ENCODE measurements at places on chromosomes 2 and 18.

GRCh38 chr2:120236791-120237190, 13.6 kb upstream of the TMEM185B start:
- no peak for DNase-seq

GRCh38 chr2:212465456-212465855, 73.1 kb downstream of the ERBB4 start:
- no peak for DNase-seq

- no peak for DNase-seq
These were observed 411 bp downstream of the RNASEH1 start for GRCh38 chr2:3557639-3558204.

DNA sequence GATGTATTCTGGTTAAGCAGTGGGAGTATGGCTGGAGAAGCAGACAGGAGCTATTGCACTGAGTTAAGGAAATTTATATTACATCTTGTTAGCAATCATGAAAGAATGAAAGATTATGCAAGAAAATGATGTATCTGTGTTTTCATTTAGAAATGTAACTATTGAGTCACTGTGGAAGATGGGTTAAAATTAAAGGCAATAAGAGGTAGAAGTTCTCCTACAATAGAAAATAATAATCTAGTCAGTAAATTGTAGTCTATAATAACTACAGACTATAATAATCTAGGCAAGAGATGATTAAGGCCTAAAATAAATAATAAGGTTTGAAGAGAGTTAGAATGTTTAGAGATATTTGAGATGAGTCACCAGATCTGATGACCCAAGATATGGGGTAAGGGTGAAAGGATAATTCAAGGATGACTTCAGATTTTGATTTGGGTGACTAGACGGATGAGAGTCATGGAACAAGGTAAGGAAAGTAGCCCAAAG, 371.9 kb upstream of the KCNH7 start:
- no peak for DNase-seq

DNA sequence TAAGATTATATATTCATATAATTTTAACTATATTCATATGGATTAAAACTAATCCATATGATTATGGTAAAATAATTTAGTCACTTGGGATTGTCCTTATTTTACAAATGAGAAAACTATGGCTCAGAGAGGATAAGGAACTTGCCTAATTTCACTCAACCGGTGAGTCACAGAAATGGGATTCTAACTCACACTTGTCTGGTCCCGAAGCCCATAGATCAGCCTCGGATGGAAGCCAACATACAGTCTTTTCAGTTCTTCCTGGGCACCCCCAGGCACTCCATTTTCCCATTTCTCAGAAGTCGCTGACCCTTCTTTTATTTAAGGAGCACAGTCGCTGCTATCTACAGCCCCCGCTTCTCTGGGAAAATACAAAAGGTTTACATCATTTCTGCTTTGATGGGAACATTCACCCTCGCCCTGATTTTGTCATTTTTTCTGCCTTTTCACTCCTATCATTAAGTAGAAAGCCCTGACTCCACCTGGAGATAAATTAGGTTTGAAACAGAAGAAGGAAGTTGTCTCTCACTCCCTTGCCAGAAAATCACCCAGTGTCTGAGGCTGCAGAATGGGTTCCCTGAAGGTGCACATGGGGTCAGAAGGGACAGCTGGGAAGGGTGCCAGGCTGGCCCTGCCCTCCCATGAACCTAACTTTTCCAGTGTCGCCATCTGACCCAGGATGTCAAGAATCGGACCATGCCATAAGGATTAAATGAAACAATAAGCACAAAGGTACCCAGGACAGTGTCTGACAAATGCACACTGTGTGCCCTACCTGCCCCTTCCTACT, 36.6 kb downstream of the CYP1B1 start:
- DNase-seq = no peak

DNA sequence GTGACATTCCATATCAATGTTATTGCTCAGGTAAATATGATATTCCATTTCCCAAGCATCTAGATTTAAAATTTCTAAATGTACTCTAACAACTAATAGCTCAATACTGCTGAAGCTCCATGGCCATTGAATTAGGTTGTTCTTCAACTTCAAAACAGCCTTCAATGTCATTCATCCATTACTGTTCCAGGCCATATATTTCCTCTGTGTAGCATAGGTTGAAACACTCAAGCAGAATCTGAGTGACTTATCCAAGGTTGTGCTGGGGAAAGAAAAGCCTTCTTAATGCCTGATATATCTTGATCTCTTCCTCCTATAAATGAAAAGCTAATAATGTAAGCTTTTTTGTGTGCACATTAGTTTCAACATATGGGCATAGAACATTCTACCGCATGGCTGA, 142.1 kb upstream of the ARL4C start:
- no peak for DNase-seq

DNA sequence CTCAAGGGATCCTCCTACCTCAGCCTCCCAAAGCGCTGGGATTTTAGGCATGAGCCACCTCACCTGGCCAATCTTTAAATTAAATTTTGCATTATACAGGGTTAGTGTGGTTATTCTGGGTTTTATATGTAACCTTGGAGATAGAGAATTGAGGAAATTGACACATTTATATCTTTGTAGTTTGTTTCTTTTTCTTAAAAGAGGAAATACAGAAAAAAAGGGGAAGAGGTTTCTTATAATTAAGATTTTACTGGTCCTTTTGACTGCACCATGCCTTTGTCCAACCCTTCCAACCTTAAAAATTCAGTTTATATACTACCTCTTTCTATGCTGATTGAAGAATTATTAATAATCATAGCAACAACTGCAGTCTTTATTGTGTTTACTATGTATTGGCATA, 210.1 kb upstream of the STON1 start:
- no peak for DNase-seq

- no peak for DNase-seq
These were observed 234.3 kb upstream of the LYPD1 start for GRCh38 chr2:132904142-132904842.

DNA sequence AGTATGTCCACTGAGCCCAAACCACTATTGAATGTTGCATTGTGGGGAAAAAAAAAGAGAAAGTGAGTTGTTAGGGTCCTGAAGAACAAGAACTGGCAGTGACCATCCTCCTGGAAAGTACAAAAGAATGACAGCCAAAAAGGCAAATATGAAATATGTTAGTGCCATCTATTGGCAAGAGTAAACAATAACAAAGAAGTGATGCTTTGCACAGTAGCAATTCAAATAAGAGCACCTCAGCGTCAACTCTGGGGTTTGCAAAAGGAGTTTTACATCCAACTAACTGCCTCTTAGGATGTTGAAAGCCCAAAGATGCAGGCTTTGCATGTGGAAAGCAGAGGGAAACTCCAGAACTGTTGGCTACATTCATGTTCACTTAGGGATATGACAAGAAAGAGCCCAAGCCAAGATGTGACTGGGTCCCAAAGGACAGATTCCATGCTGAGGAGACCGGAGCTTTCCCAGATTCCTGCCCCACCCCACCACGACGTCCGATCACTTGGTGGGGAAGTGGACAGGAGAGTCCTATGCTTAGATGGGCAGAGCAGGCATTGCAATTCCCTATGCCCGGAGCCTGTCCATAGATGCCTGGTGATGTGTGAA, 15.6 kb downstream of the TRABD2A start:
- DNase-seq = no peak

- no peak for DNase-seq
These were observed 2082.3 kb upstream of the CELF4 start for GRCh38 chr18:39647627-39648534.

- DNase-seq = no peak
These were observed 70.9 kb downstream of the ZEB2 start for GRCh38 chr2:144449028-144449406.

GRCh38 chr18:58501066-58501896, 127.6 kb downstream of the ALPK2 start:
- no peak for DNase-seq

- no peak for DNase-seq
These were observed 128.0 kb upstream of the GYPC start for GRCh38 chr2:126527836-126528490.

GRCh38 chr2:119155633-119156032, 2.9 kb downstream of the C1QL2 start:
- DNase-seq = no peak

- no peak for DNase-seq
These were observed 707.6 kb downstream of the SLC4A3 start for GRCh38 chr2:220334871-220335590.

DNA sequence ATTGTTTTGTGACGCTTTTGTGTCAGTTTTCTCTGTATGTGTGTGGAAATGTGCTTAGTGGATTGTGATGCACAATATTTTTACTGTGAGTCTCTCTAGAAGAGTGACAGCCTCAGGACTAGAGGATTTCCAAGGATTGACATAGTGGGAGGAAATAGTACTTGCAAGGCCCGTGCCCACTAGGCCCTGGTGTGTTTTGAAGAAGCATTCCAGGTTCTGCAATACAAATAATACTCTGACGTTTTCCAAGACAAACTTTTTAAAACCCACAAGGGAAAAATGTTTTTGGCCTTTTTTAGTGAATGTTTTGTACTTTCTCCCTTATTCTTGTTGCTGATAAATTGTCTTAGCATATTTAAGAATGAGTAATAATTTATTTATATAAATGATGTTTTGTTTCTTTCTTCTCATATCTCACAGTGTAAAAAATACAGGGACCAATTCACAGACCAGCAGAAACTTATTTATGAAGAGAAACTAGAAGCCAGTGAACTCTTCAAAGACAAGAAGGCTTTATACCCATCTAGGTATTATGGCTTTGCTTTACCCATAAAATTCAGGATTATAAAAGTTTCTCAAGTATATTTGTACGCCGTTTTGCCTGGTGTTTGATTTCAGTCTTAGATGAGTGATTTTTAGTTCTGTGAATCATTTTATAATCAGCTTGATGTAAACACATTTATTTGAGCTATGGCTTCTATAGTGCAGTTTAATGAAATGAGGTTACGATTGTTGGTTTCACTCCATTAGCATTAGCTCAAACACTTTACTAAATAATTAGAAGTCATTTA, 165.6 kb downstream of the MYO1B start:
- no peak for DNase-seq

DNA sequence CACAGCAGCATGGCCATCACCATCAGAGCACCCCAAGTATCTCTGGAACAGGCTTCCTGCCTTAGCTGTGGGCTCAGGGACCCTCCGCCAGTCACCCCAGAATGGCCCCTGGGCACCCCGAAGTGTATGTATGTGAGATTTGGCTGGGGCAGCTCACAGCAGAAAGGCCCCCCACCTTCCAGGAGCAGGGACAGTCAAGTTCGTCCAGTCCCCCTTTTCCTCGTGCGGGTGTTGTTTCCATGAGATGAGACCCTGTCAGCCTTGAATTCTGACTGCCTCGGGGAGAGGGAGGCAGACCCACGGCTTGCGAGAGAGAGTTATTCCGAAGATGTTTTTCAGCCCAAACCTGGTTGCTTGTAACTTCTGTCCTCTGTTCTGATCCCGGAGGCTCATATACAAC, 290.9 kb upstream of the HDAC4 start:
- no peak for DNase-seq

DNA sequence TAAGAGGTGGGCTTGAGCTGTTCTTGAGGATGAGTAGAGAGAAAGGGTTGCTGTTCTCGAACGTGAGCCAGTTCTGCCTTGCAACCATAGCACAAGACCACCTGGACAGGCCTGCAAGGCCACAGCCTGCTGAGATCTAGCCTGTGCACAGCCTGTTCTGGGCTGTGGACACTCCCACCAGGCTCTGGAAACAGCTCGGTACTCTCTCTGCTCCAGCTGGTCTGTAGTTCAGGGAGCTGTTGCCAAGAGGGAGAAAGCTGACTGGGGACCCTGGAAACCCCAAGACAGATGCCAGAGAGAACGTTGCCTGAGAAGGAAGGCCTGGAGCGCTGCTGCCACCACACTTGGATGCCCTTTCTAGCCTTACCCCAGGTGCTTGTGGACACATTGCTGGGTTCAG, 69.8 kb downstream of the CTIF start:
- DNase-seq = no peak

GRCh38 chr2:113679457-113679856, 52.4 kb downstream of the RABL2A start:
- DNase-seq = no peak

- DNase-seq = no peak
These were observed 107.4 kb upstream of the ID2 start for GRCh38 chr2:8574196-8575037.

DNA sequence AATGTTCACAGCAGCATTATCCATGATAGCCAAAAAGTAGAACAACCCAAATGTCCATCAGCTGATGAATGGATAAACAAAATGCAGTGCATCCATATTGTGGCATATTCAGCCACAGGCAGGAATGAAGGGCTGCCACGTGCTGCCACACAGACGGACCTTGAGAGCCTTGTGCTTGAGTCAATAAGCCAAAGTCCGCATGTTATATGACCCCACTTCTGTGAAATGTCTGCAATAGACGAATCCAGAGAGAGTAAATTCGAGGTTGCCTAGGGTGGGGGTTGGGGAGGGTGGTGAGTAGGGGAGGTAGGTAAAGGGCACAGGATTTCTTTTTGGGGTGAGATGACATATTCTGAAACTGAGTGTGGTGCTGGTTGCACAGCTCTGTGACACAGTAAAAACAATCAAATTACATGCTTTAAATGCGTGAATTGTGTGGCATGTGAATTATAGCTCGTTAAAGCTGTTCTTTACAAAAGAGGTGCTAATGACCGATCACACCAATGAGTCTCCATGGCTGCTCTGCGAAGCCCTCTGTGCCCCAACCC, 38.9 kb upstream of the LDLRAD4 start:
- DNase-seq = no peak

- DNase-seq = no peak
These were observed 3.5 kb upstream of the CD226 start for GRCh38 chr18:69951182-69951581.

- no peak for DNase-seq
These were observed 77.1 kb downstream of the SMAD4 start for GRCh38 chr18:51107082-51107481.

DNA sequence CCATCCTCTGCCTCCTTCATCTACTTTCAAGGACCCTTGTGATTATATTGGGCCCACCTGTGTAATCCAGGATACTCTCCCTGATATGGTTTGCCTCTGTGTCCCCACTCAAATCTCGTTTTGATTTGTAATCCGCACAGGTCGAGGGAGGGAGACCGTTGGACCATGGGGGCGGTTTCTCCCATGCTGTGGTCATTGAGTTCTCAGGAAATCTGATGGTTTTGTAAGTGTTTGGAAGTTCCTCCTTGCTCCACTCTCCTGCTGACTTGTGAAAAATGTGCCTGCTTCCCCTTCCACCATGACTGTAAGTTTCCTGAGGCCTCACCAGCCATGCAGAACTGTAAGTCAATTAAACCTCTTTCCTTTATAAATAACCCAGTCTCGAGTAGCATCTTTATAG, 42.0 kb upstream of the EML6 start:
- DNase-seq = no peak

DNA sequence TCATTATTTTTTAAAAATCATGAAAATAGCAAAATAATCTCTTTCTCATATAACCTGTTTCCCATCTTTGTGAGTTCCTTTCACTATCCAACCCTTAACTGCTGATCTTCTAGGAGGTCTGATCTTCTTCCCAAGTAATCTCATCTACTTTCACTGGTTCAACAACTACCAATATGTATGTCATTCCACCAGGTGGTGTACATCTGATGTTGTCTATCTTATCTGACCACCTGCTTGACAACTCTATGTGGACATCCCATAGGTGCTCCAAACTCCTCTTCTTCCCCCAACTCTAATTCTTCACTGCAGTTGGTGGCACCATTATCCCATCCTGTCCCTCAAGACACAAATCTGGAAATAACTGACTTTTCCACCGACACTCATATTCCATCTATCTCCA, 62.5 kb downstream of the FAM228A start:
- DNase-seq = no peak

- no peak for DNase-seq
These were observed 101.8 kb downstream of the DAW1 start for GRCh38 chr2:227973241-227973640.

- no peak for DNase-seq
These were observed 195.4 kb downstream of the ZEB2 start for GRCh38 chr2:144324446-144325045.

All from 8988T (cell line).